Activated CD8-positive, alpha-beta memory T cell treated with anti-CD3 and anti-CD28 coated beads, Interleukin-2, amount 50 U/mL, for 4 hours (primary cell): ENCODE measurements at places on chromosomes 4 and X.

DNA sequence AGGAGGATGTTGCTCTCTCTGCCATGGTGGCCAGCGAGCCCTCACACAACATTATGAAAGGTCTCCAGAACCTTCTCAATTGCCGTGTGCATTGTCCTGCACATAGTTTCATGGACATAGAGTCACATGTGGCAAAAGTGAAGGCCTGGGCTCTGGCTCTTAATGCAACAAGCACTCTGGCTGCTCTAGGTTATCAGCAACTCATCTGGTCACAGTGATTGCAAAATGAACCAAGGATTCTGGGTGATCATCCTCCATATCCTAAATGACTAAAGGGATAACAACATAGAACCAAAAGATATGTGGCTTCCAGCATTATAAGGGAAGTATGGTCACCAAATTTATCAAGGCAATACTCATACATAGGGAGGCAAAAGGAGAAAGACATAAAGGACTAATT lies 175.2 kb downstream of the MGST2 start:
- DNase-seq: no peak

- DNase-seq: peak; percentile 59
Measured at GRCh38 chrX:74382613-74383012, 38.7 kb upstream of the SLC16A2 start.

- no peak for DNase-seq
Measured at GRCh38 chr4:119858176-119858575, 208.5 kb downstream of the MAD2L1 start.

- no peak for DNase-seq
Measured at GRCh38 chrX:111568354-111568753, 56.9 kb downstream of the SERTM2 start.

GRCh38 chr4:186404562-186405134 lies 138.7 kb downstream of the F11 start:
- no peak for DNase-seq

- DNase-seq: no peak
Measured at GRCh38 chr4:128657638-128658037, 151.9 kb upstream of the JADE1 start.

GRCh38 chr4:101954975-101955678 lies 164.6 kb downstream of the BANK1 start:
- no peak for DNase-seq

GRCh38 chr4:35700663-35701062 lies 543.7 kb downstream of the ARAP2 start:
- DNase-seq: no peak

- no peak for DNase-seq
Measured at GRCh38 chr4:80710748-80711451, 319.6 kb upstream of the BMP3 start.
